ENCODE measurements at places on chromosomes 3 and 15.

GRCh38 chr3:103909395-103909794, 1457.3 kb upstream of the ALCAM start:
- DNase-seq = no peak

GRCh38 chr15:85726454-85726853, 68.3 kb downstream of the KLHL25 start:
- DNase-seq = no peak

GRCh38 chr15:69689133-69689532, 236.5 kb downstream of the RPLP1 start:
- no peak for DNase-seq

- no peak for DNase-seq
Measured at GRCh38 chr15:83697716-83698115, 43.8 kb downstream of the ADAMTSL3 start.

GRCh38 chr3:35519936-35520335, 119.4 kb upstream of the ARPP21 start:
- no peak for DNase-seq

DNA sequence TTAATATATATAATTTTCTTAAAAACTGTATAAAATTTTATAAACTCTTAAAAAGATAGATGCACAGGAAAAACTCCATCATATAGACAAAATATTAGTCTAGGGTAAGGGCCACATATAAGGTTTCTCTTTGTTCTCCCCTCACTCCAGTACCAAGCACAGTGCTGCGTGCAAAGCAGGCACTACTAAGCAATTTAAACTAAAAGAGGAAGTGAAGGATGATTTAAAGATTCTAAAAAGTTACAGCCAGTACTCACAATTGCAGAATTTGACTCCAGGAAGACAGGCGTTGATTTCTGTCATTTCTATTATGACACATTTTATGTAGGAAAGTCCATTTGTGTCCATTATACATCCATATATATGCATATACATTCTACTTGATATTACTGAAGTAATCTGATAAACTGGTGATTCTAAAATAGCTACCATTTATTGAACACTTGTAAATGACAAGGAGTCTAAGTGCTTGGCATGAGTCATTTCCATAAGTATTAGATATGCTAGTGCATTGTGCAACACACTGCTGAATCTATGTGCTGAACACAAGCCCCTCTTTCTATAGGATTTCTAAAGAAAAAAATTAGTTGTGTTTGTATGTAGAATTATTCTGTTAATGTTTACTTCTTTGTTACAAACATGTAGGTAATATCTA, 785.5 kb upstream of the ARRDC4 start:
- DNase-seq = no peak

DNA sequence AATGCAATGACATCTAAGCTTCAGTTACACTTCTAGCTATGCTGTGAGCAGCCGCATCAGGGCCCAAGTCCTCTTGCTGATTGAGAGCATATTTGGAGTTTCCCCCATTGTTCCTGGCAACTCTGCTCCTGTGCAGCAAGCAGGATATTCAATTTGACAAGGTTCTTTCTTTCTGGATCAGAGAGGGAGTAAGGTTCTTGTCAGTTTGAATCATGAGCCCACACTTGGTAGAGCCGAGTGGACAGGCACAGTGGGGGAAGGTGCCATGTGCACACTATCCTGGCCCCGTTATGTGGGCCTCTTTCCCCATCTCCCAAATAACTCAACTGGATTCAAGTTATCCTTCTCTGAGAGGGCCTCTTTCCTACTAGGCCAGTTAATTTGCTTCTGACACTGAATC, 385.4 kb downstream of the ZIC1 start:
- no peak for DNase-seq

DNA sequence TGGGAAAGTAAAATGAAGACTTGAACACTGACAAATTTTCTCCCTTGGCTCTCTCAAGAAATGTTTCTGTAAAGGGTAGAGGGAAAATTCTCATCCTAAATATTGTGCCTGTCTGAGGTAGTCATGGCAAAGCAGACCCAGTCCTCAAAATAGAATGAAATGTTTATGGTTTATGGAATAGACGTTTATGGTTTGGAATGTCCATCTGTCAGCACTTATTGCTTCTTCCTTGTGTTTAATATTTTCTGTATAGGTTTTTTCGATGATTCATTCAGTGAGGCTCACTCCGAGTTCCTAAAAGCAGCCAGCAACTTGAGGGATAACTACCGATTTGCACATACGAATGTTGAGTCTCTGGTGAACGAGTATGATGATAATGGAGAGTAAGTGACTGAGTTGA, 13.9 kb downstream of the ELL3 start:
- no peak for DNase-seq

DNA sequence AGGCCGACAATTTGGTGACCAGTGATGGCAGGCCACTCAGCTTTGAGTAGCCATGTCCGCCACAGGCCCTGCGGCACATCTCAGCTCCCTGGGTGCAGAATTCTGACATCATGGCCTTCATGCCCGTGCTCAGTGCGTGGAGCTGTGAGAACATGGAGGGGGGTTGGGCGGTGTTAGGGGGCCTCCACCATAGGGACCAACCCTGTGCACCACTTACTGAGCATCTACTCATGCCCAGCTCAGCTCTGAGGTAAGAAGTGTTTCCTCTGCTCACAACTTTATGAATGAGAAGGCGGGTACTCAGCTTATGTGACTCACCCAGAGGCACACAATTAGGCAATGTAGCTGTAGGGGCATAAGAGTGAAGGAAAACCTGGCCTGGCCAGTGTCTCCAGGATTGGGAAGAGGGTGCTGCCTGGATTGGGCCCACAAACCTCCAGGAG, 10.5 kb downstream of the ACOX2 start:
- peak; percentile 41 for DNase-seq

GRCh38 chr3:151120409-151120808, 34.9 kb downstream of the MED12L start:
- no peak for DNase-seq

GRCh38 chr3:89571298-89571697, 463.9 kb downstream of the EPHA3 start:
- DNase-seq = no peak

- no peak for DNase-seq
Measured at GRCh38 chr15:99473981-99474906, 91.5 kb upstream of the MEF2A start.

DNA sequence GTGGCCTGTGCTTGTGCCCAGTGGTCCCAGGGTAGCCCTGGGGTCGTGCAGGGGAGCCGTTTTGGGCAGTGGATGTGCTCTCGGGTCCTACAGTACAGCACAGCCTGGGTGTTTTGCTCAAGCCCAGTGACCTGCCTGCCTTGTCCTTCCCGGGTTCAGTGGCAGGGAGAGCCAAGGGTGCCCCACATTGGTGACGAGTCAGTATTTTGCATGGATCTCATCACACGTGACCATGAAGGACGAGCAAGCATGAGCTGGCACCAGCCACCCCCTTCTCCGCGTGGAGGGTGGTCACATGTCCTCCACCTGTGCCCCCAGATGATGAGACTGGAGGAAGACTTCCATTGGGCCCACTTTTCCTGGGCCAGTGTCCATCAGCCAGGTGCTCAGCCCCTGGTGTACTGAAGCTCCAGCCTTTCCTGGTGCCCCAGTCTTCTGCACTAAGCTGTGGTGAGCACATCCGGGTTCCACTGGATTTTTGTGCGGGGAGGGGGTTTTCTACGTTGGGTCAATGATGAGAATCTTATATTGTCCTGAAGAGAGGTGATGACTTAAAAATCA, 197.5 kb downstream of the UBE3A start:
- no peak for DNase-seq
